ENCODE measurements at places on chromosomes 6 and 20.

GRCh38 chr20:9024606-9025005 is 44.3 kb upstream of the PLCB4 start:
- H3K27me3 ChIP-seq, result no peaks in the 10 kb centered on the region
- no peaks in the 10 kb centered on the region for H3K4me1 ChIP-seq
- no peaks in the 10 kb centered on the region for H3K36me3 ChIP-seq
- no peak overlapping the region for H3K27ac ChIP-seq

DNA sequence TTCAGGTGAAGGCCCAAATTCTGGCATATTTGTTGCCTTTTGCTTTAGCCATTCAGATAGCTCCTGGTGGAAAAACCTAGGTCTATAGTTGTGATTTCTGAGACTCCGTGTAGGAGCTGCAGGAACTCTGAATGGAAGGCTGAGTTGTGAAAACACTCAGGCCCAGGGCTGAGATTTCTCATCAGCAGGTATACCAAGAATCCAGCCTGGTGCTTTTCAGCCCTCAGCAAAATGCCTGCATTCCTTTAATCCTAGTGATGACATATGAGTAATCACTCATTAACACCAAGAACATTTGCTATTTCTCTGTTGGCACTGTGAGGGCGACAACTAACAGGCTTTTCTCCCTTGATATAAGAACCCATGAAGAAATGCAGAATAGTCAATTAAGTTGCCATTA is 546.1 kb upstream of the MAN1A1 start:
- H3K4me1 ChIP-seq, result peaks cover 2% of the 10 kb centered on the region
- H3K27me3 ChIP-seq, result no peaks in the 10 kb centered on the region
- H3K4me3 ChIP-seq, result no peak overlapping the region
- no peak for DNase-seq
- H3K36me3 ChIP-seq, result no peaks in the 10 kb centered on the region
- H3K27ac ChIP-seq, result no peak overlapping the region

DNA sequence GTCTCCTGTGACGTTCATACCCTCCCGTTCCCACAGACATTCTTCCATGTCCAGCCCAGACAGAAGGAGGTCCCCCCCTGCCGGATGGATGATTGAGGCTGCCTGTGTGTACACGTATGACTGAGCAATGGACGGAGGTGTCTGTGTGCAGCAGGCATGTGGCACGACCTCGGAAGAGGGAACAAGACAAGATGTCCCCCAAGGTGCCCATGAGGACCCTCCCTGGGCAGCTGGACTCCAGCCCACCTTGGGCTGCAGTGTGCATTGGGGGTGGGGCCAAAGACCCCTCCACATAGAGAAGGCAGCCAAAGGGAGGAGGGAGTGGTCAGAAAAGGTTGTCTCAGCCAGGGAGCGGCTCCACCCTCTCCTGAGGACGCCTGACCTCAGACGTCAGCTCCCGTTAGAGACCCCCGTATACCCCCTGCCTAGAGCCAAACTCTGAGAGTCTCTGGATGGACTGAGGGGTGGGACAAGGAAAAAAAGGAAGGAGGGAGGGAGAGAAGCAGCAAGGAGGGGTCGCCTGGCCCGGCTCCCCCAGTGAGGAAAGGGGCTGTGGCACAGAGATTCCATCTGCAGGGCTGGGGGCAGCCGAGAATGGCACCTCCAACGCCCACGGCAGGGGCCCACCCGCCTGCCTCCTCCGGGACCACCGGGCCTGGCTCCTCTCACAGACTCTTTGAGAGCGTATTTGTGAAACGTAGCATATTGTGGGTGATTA is 92.9 kb upstream of the BHLHE23 start:
- H3K4me1 ChIP-seq, result peaks cover 4% of the 10 kb centered on the region
- no peak overlapping the region for H3K4me3 ChIP-seq

- H3K36me3 ChIP-seq, result no peaks in the 10 kb centered on the region
- no peaks in the 10 kb centered on the region for H3K4me1 ChIP-seq
- no peak overlapping the region for H3K4me3 ChIP-seq
These were observed 54.0 kb upstream of the EYA4 start for GRCh38 chr6:133187114-133187513.

DNA sequence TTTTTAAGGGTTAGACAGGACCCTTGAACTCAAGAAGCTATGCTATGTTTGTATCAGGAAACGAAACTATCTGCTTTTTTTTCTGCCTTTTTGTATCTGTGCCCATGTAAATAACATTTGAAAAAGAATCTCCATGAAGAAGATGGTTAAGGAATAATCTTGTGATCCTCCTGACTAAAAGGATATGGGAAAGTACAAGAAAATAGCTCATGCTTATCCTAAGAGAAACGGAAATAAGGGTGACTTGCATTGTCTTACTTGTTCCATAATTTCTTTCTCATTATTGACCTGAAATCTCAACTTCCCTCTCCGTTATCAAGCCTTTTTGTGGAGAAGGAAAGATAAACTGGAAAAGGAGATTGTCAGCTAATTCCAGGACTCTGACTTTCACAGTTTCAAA is 5.9 kb upstream of the CFAP206 start:
- H3K27me3 ChIP-seq, result peaks cover 15% of the 10 kb centered on the region
- no peaks in the 10 kb centered on the region for H3K36me3 ChIP-seq
- no peaks in the 10 kb centered on the region for H3K4me1 ChIP-seq
- no peak for DNase-seq

- no peaks in the 10 kb centered on the region for H3K27me3 ChIP-seq
- no peak overlapping the region for H3K27ac ChIP-seq
- H3K4me3 ChIP-seq, result no peak overlapping the region
- peaks cover 57% of the 10 kb centered on the region for H3K36me3 ChIP-seq
These were observed 16.6 kb upstream of the SLC22A1 start for GRCh38 chr6:160104821-160105517.

GRCh38 chr6:83430611-83431544 is at the start of gene ME1:
Gene ME1 (minus strand): TSS chr6:83431051. CDS start chr6:83430954, 97 bp downstream.
- H3K4me1 ChIP-seq, result peaks cover 2% of the 10 kb centered on the region
- DNase-seq, result peak; percentile 11
- no peaks in the 10 kb centered on the region for H3K36me3 ChIP-seq

DNA sequence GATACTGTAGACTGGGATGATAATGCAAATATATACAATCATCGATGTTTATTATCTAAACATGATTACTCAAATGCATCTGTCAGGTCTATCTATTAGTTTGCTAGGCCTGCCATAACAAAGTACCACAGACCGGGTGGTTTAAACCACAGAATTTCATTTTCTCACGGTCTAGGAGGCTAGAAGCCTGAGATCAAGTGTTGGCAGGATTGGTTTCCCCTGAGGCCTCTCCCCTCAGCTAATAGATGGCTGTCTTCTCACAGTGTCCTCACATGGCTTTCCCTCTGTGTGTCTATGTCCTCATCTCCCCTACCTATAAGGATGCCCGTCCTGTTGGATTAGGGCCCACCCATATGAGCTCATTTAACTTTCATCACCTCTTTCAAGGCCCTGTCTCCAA is 512.6 kb upstream of the SLC35B3 start:
- H3K36me3 ChIP-seq, result no peaks in the 10 kb centered on the region
- H3K4me1 ChIP-seq, result no peaks in the 10 kb centered on the region
- H3K4me3 ChIP-seq, result no peak overlapping the region
- H3K27me3 ChIP-seq, result no peaks in the 10 kb centered on the region
- no peak overlapping the region for H3K27ac ChIP-seq

GRCh38 chr6:153984811-153985210 is 54.2 kb upstream of the OPRM1 start:
- H3K36me3 ChIP-seq, result no peaks in the 10 kb centered on the region
- H3K4me1 ChIP-seq, result no peaks in the 10 kb centered on the region
- no peak for DNase-seq
- H3K27ac ChIP-seq, result no peak overlapping the region

GRCh38 chr6:145632971-145633370 is 102.3 kb downstream of the EPM2A start:
- no peaks in the 10 kb centered on the region for H3K36me3 ChIP-seq
- H3K27me3 ChIP-seq, result no peaks in the 10 kb centered on the region
- DNase-seq, result no peak
- H3K27ac ChIP-seq, result no peak overlapping the region

DNA sequence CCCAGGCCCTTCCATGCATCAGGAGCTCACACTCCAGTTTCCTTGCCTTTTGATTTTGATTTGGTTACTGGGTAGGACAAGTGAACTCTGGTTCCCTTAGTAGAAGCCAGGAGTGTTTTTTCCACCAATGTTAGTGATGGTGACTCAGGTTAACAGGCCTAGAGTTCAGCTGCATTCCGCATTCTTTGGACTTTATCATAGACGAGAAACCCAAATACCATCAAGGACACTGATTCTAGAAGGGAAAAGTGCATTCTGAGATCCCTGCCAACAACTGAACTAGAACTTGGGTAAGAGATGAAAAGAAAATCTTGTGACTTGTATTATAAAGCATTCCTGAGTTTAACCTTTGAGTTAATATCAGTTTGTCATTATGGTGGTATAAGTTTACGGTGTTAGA is 8.9 kb downstream of the GSS start:
- H3K4me1 ChIP-seq, result no peaks in the 10 kb centered on the region
- peaks cover 61% of the 10 kb centered on the region for H3K36me3 ChIP-seq
- no peak overlapping the region for H3K4me3 ChIP-seq
- H3K27me3 ChIP-seq, result no peaks in the 10 kb centered on the region
- no peak overlapping the region for H3K27ac ChIP-seq

DNA sequence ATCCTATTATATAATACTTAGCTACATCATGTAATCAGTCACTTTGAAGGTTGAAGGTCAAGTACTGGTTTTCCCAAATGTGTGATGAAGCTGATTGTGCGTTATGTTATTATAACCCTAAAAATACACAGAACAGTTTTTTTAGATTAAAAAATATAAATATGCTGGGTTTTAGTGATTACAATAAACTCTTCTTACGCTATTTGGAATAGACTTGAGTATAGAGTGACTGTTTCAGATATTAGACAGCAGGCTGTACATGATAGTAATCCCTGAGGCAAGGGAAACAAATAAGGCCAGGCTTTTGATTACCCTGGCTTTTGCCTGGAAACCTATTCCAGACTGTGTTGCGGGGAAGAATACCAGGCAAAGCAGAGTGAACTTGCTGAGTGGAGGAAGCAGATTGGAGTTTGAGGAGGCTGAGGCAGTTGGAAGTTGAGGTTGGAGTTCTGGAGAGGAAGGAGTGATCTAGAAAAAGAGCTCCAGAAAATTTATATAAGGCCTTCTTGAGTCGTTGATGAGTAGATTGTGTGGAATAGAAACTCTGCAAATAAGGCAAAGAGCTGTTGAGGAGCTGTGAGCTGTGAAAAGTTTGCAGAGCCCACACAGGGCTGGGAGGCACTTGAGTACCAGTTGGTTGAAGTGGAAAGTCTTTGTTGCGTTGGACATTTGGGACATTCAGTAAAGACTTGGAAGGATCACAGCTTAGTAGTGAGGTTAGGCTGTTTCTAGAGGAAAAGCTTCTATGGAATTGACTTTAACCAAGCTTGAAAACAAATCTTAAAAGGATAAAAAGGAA is 26.4 kb downstream of the MAP3K4 start:
- H3K36me3 ChIP-seq, result peaks cover 15% of the 10 kb centered on the region
- H3K27ac ChIP-seq, result no peak overlapping the region
- H3K4me1 ChIP-seq, result no peaks in the 10 kb centered on the region
- no peaks in the 10 kb centered on the region for H3K27me3 ChIP-seq
- H3K4me3 ChIP-seq, result no peak overlapping the region

DNA sequence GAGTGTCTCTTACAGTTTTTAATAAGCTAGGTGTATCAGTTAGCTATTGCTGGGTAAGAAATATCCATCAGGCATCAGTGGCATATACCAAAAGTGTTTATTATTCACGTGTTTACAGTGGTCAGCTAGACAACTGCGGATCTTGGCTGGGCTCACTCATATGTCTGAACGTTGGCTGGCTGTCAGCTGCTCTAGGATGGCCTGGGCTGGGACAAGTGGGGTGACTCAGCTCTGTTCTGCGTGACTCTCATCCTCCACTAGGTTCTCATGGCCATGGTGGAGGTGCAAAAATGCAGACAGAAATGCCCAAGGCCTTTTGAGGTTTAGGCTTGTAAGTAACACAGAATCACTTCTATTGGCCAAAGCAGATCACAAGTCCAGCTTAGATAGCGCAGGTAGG is 22.0 kb downstream of the ZNF341 start:
- H3K36me3 ChIP-seq, result peaks cover 32% of the 10 kb centered on the region
- no peak for DNase-seq
- H3K27me3 ChIP-seq, result no peaks in the 10 kb centered on the region

DNA sequence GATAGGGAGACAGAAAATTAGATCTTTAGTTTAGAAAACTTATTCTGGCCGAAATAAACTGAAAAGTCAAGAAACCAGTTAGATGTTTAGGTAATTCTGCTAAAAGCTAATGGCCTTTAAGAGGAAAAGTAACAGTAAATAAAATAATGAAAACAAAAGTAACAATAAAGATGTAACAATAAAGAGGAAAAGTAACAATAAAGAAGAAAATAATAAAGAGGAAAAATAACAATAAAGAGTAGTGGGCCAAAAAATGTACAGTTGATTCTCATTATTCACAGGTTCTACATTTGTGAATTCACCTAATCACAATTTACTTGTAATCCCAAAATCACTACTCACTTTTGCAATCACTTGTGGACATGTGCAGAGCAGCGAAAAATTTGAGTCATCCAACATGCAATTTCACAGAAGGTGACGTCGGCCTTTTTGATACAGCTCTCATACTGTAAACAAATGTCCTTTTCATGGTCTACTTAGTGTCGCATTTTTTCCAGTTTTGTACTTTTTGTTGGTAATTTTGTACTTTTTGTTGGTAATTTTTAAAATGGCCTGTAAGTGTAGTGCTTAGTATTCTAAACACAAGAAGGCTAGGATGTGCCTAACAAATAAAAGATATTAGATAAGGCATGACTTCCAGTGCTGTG is 24.0 kb downstream of the HBS1L start:
- peak overlapping the region; percentile 78 for H3K27ac ChIP-seq
- H3K27me3 ChIP-seq, result no peaks in the 10 kb centered on the region
- peaks cover 45% of the 10 kb centered on the region for H3K4me1 ChIP-seq
- peaks cover 65% of the 10 kb centered on the region for H3K36me3 ChIP-seq
- peak overlapping the region; percentile 45 for H3K4me3 ChIP-seq

GRCh38 chr6:53944543-53944942 is 149.7 kb downstream of the LRRC1 start:
- peaks cover 22% of the 10 kb centered on the region for H3K27me3 ChIP-seq
- H3K36me3 ChIP-seq, result no peaks in the 10 kb centered on the region
- H3K4me1 ChIP-seq, result no peaks in the 10 kb centered on the region
- H3K4me3 ChIP-seq, result no peak overlapping the region
- DNase-seq, result no peak

- peaks cover 50% of the 10 kb centered on the region for H3K36me3 ChIP-seq
- H3K4me1 ChIP-seq, result peaks cover 14% of the 10 kb centered on the region
- no peak for DNase-seq
These were observed 14.8 kb downstream of the PEDS1 start for GRCh38 chr20:50138479-50139393.

DNA sequence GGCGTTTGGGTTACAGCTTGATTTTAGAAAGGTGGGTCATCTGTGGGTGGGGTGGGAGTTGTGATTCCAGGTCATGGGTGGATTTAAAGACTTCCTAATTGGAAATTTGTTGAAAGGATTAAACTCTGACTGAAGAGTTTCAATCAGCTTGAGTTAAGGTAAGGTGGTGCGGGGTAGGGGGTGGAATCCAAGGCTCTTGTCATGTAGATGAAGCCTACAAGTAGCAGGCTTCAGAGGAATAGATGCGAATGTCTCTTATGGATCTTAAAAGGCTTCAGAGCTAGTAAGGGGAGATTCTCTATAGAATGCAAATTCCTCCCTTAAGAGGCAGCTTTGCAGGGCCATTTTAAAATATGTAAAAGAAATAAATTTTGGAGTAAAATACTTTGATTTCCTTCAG is 645.3 kb downstream of the FRK start:
- H3K27me3 ChIP-seq, result no peaks in the 10 kb centered on the region
- H3K27ac ChIP-seq, result no peak overlapping the region
- no peaks in the 10 kb centered on the region for H3K4me1 ChIP-seq
- no peaks in the 10 kb centered on the region for H3K36me3 ChIP-seq
